ENCODE measurements at places on chromosomes 12 and 14.

- no peak for DNase-seq
Observed at GRCh38 chr12:18283831-18284230, 22.5 kb downstream of the PIK3C2G start.

GRCh38 chr12:47188576-47189441 is 109.0 kb upstream of the AMIGO2 start:
- no peak for DNase-seq

GRCh38 chr14:74638966-74639365 is 26.9 kb upstream of the LTBP2 start:
- no peak for DNase-seq

GRCh38 chr14:34671716-34672115 is 41.8 kb upstream of the SNX6 start:
- DNase-seq, result no peak
